Neuronal stem cell (in vitro differentiated cells): ENCODE measurements at places on chromosomes 5 and 9.

DNA sequence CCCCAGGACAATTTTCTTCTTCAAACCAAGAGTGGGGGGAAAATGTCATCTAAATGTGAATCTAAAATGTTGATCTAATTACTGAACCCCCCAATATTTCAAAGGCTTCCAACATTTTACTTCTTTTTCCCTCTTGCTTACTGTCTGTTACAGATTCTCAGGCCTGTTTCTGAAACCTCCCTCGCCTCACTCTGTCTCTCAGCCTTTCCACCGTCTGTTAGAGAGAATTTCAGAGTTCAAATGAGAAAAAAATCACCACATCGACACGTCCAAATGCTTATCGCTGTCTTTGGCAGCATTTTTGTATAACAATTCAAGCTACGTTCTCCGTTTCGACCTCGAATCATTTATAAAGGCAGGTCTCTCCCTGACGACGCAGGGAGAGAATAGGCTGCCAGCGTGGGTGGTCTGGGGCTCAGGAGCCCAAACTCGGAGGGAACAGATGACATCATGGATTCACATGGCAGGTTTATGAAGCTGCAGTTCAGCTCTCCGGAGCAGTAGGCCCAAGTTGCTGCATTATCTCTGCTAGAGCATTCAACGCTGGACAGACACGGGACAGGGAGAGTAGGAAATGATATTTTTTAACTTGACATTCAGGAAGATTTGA, 139.8 kb downstream of the GAS1 start:
- no peaks in the 10 kb centered on the region for H3K4me1 ChIP-seq
- peaks cover 7% of the 10 kb centered on the region for H3K36me3 ChIP-seq
- no peak overlapping the region for H3K4me3 ChIP-seq
- no peak overlapping the region for H3K27ac ChIP-seq
- no peaks in the 10 kb centered on the region for H3K27me3 ChIP-seq

DNA sequence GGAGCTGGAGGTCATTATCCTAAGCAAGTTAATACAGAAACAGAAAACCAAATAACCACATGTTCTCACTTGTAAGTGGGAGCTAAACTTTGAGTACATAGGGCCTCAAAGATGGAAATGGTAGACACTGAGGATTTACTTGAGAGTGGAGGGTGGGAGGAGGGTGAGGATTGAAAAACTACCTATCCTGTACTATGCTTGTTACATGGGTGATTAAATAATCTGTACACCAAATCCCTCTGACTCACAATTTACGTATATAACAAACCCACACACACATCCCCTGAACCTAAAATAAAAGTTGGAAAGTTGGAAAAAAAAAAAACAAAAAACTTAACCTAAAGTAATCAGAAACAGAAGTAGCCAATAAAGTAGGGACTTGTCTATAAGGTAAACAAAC, 48.8 kb upstream of the LARP1 start:
- H3K4me3 ChIP-seq = no peak overlapping the region
- no peaks in the 10 kb centered on the region for H3K36me3 ChIP-seq
- H3K4me1 ChIP-seq = no peaks in the 10 kb centered on the region
- no peak for DNase-seq
- no peaks in the 10 kb centered on the region for H3K27me3 ChIP-seq

GRCh38 chr5:112685386-112685785, 52.3 kb upstream of the APC start:
- H3K36me3 ChIP-seq = no peaks in the 10 kb centered on the region
- H3K4me3 ChIP-seq = no peak overlapping the region

- no peak for DNase-seq
- no peak overlapping the region for H3K4me3 ChIP-seq
- no peaks in the 10 kb centered on the region for H3K27me3 ChIP-seq
- H3K27ac ChIP-seq = no peak overlapping the region
- H3K4me1 ChIP-seq = peaks cover 1% of the 10 kb centered on the region
These were observed 36.3 kb upstream of the BASP1 start for GRCh38 chr5:17180864-17181723.

DNA sequence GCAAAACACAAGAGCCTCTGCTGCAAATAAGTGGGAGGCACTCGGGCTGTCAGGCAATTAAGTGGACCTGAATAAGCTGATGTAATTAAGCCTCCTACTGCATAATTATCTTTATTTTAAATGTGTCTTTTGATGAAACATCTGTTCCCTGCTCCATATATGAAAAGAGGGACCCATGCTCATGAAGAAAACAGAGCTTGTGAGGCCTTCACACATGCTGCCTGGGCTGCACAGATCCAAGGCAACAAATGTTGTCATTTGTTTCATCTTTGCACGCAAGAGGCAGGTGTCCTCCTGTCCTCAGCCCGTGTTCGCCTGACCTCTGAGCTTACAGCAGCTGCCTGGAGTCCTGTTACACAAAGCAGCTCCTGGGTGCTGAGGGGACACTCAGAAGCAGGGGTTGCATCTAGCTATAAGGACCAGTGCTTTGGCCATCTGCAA, 381.1 kb downstream of the ZNF608 start:
- H3K27me3 ChIP-seq = no peaks in the 10 kb centered on the region
- H3K27ac ChIP-seq = peak overlapping the region; percentile 26
- H3K4me3 ChIP-seq = no peak overlapping the region
- H3K36me3 ChIP-seq = no peaks in the 10 kb centered on the region
- DNase-seq = no peak
- H3K4me1 ChIP-seq = peaks cover 4% of the 10 kb centered on the region

DNA sequence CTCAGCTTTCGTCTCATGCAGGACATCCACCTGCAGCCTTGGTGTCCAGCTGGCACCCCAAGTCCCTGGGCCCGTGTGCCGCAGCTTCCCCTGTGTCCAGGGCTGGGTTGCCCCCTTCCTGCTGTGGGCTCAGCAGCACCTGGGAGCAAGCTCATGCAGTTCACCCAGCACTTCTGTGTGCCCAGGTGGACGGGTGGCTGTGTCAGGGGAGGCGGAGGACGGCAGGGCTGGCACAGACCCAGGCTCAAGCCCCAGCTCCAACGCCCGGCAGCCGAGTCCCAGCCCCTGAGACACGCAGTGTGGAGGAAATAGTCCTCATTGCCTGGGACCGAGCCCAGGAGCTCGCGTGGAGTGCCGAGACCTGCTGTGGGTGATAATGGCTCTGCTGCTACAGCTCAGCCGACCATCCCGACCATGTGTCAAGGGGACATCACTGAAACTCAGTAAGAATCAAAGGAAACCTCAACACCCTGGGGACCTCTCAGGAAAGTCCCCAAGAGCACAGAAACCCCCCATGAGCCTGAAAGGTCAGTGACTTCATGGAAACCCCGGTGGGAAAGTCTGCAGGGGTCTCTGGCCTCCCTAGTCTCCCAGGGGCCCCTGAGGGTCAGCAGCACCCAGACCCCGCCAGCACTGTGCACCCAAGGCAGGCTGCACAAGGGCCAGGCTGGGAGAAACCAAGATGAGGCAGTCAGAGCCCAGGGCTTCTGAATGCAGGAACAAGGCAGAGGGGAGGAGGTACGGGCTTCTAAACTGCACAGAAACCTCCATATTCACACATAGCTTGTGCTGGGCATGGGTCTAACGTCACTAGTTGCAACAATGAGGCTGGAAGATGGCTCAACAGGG, 38.8 kb downstream of the LPCAT1 start:
- H3K27ac ChIP-seq = no peak overlapping the region
- H3K4me3 ChIP-seq = peak overlapping the region; percentile 38
- no peaks in the 10 kb centered on the region for H3K4me1 ChIP-seq
- no peak for DNase-seq

DNA sequence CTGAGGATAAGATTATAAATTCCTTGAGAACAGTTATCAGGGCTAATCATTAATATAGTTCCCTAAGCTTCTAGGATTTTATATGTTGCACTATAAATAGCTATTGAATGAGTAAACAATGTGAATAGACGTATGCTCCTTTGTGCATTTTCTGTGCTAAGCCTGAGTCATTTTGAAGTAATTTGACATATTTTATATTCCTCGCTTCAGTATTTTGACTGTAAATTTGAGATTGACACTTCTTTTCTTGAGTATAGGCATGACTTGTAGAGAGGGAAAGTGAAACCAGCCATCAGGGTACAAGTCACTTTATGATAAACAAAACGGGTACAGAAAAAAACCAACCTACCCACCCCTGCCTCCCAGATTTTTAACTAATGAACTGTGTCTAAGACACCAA, 367.7 kb upstream of the PRR16 start:
- no peaks in the 10 kb centered on the region for H3K27me3 ChIP-seq
- no peaks in the 10 kb centered on the region for H3K4me1 ChIP-seq
- DNase-seq = no peak
- no peaks in the 10 kb centered on the region for H3K36me3 ChIP-seq
- no peak overlapping the region for H3K27ac ChIP-seq
- no peak overlapping the region for H3K4me3 ChIP-seq

DNA sequence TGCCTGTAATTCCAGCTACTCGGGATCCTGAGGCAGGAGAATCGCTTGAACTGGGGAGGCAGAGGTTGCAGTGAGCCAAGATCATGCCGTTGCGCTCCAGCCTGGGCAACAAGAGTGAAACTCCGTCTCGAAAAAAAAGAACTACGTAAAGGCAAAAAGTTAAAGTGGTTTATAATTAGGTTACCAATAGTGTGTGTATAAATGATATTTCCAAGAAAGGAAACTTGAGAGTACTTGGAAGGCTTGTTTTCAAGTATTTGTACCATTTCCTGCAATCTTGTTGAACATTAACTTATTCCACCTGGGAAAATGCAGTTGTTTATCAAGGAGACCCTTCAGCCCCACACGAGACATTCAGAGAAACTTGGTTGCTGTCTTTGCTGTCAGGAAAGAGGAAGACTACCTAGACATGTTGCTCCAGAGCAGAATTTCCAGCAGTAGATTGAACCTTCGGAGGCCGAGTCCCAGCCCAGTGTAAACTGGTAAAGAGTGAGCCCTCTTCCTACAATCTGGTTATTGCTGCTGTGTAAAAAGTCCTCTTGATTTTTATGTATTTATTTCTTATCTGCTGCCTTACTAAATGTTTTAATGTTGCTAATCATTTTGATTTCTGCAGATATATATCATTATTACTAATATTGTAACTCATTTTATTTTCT, 30.1 kb downstream of the STXBP1 start:
- H3K27ac ChIP-seq = no peak overlapping the region
- no peak overlapping the region for H3K4me3 ChIP-seq
- no peaks in the 10 kb centered on the region for H3K27me3 ChIP-seq
- DNase-seq = no peak
- H3K4me1 ChIP-seq = no peaks in the 10 kb centered on the region

- H3K4me3 ChIP-seq = no peak overlapping the region
- no peak for DNase-seq
- H3K27me3 ChIP-seq = no peaks in the 10 kb centered on the region
- H3K36me3 ChIP-seq = no peaks in the 10 kb centered on the region
- H3K4me1 ChIP-seq = no peaks in the 10 kb centered on the region
These were observed 59.6 kb upstream of the SPATA31C2 start for GRCh38 chr9:88197781-88198340.

- no peak overlapping the region for H3K4me3 ChIP-seq
- H3K36me3 ChIP-seq = no peaks in the 10 kb centered on the region
- H3K27me3 ChIP-seq = no peaks in the 10 kb centered on the region
- H3K4me1 ChIP-seq = no peaks in the 10 kb centered on the region
- DNase-seq = no peak
- no peak overlapping the region for H3K27ac ChIP-seq
These were observed 83.6 kb downstream of the LMX1B start for GRCh38 chr9:126697330-126697729.

- no peaks in the 10 kb centered on the region for H3K4me1 ChIP-seq
- no peak overlapping the region for H3K4me3 ChIP-seq
- no peaks in the 10 kb centered on the region for H3K27me3 ChIP-seq
- no peaks in the 10 kb centered on the region for H3K36me3 ChIP-seq
- no peak for DNase-seq
These were observed 92.7 kb downstream of the RAD23B start for GRCh38 chr9:107375651-107376369.

- no peaks in the 10 kb centered on the region for H3K36me3 ChIP-seq
- H3K4me1 ChIP-seq = no peaks in the 10 kb centered on the region
- H3K27me3 ChIP-seq = no peaks in the 10 kb centered on the region
- H3K27ac ChIP-seq = no peak overlapping the region
- no peak overlapping the region for H3K4me3 ChIP-seq
- DNase-seq = no peak
These were observed 31.0 kb downstream of the ATPSCKMT start for GRCh38 chr5:10218658-10219057.

GRCh38 chr9:129569502-129570449, 51.1 kb downstream of the C9orf50 start:
- H3K36me3 ChIP-seq = no peaks in the 10 kb centered on the region
- H3K27me3 ChIP-seq = no peaks in the 10 kb centered on the region
- H3K4me3 ChIP-seq = peak overlapping the region; percentile 0
- DNase-seq = no peak
- H3K4me1 ChIP-seq = peaks cover 24% of the 10 kb centered on the region

DNA sequence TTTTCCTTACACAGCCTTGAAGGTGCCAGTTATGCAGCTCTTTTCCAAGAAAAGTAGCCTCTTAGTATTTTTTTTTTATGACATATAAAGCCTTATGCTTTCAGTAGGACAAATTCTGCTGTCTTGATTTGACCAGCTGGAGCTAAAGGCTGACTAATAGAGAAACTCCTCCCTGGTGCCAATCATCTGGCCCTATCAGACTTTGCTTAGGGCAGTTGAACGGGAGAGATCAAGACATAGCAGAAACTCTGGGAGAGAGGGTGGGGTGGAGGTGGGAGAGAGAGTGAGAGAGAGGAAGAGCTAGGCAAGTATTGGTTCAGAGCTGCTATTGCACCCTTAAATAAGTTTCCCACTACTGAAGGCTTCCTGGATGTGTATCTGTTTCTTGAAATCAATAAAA, 100.2 kb downstream of the SEC61B start:
- H3K27ac ChIP-seq = no peak overlapping the region
- H3K27me3 ChIP-seq = no peaks in the 10 kb centered on the region
- DNase-seq = no peak
- H3K4me3 ChIP-seq = no peak overlapping the region
- H3K4me1 ChIP-seq = no peaks in the 10 kb centered on the region
- H3K36me3 ChIP-seq = no peaks in the 10 kb centered on the region

DNA sequence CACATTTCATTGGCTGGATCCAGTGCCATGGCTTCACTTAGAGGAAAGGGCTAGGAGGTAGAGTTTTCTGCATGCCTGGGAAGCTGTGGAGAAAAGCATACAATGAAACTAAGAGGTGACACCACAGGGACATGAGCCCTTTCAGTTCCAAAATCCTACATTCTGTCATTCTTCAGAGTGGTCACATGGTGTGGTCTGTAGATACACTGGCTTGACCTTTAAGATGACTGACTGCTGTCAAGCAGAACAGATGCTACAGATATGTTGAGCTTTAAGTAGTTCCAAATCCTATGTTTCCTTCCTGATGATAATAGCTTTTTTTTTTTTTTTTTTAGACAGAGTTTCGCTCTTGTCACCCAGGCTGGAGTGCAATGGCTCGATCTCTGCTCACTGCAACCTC, 26.2 kb downstream of the DMRT3 start:
- no peaks in the 10 kb centered on the region for H3K4me1 ChIP-seq
- no peak for DNase-seq
- H3K4me3 ChIP-seq = no peak overlapping the region
- H3K36me3 ChIP-seq = no peaks in the 10 kb centered on the region

GRCh38 chr9:30774326-30774725, 1610.1 kb upstream of the ACO1 start:
- H3K36me3 ChIP-seq = no peaks in the 10 kb centered on the region
- no peak for DNase-seq
- H3K27ac ChIP-seq = no peak overlapping the region
- no peaks in the 10 kb centered on the region for H3K27me3 ChIP-seq
- H3K4me3 ChIP-seq = no peak overlapping the region
- H3K4me1 ChIP-seq = no peaks in the 10 kb centered on the region

GRCh38 chr5:128826275-128826674, 139.0 kb upstream of the SLC27A6 start:
- no peak for DNase-seq
- H3K27me3 ChIP-seq = peaks cover 1% of the 10 kb centered on the region
- H3K4me1 ChIP-seq = no peaks in the 10 kb centered on the region

GRCh38 chr5:143782588-143783386, 29.2 kb upstream of the HMHB1 start:
- no peaks in the 10 kb centered on the region for H3K27me3 ChIP-seq
- H3K27ac ChIP-seq = peak overlapping the region; percentile 61
- peak; percentile 62 for DNase-seq
- no peaks in the 10 kb centered on the region for H3K36me3 ChIP-seq
- peaks cover 16% of the 10 kb centered on the region for H3K4me1 ChIP-seq
- H3K4me3 ChIP-seq = no peak overlapping the region
